ENCODE measurements at places on chromosomes 3 and 15.

DNA sequence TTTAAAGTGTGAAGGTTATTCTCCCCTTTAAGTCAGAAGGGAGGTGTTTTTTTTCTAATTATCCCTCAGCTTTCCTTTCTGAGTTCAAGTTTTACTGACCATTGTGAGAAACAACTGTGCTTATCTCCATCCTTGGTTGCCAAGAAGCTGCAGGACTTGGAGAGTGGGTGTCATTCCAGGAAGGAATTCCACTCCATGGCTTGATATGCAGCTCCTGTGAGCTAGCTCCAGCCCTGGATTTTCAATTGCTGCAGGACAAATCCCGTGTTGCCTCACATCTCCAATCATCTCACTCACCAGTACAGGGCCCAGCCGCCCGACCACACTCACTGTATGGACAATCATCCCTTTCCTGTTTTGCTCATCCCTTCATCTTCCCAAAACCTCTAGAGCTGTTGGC, 122.5 kb downstream of the IGSF11 start:
- no peak for DNase-seq

DNA sequence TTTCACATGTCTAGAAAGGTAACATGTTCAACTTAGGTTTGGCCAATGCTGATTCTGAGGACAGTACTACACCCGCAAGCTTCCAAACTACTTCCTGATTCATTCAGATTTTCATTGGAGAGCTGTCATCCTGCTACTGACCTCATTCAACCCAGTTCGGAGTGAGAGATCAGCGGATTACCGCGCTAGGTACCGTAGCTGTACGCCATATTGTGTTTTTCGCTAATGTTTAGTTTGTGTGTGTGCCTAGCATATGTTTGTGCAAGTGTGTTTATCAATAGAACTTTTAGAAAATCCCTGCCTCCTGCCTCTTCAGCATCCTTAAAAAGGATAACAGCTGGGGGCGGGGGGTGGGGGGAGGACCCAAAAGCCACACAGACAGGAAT, 1.1 kb downstream of the ZBTB20 start:
- peak; percentile 46 for DNase-seq

- DNase-seq, result no peak
These were observed 90.4 kb downstream of the MB21D2 start for GRCh38 chr3:192827208-192827607.

DNA sequence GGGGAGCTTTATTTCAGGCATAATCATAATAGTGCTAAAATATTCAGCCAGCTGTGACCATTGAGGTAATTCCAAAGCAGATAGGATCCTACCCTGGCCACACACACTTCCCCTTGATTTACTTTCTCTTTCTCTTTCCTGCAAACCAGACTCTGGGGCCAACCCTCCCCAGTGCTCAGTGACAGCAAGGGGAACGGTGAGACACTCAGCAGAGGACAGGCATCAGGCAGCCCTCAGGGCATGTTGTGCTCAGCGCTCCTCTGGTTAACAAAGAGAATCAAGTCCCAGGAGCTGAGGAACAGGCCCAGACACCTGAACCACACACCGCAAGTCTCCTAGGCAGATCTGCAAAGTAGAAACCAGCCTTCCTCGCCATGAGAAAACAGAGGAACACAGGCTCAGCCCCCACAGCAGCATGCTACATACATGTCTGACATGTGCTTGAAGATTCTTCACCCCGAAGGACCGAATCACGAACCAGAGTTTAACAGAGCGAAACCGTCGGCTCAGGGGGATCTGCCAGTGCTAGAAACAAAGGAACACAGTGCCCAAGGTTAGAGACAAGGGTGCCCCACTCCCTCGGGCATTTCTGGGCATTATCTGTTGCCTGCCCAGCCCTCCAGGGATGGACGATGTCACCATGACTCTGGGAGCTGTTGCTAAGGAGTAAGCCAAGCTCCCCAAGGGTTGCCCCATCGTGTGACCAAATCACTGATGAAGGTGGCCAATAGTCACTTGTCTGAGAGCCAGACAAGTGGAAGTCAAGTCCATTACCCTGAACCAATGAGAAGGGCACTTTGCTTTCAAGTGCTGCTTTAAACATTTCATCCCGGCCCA, 17.5 kb downstream of the HDC start:
- no peak for DNase-seq

GRCh38 chr3:188594139-188594538, 440.2 kb downstream of the LPP start:
- no peak for DNase-seq

GRCh38 chr3:101219842-101220560, 100.4 kb downstream of the IMPG2 start:
- DNase-seq, result no peak

DNA sequence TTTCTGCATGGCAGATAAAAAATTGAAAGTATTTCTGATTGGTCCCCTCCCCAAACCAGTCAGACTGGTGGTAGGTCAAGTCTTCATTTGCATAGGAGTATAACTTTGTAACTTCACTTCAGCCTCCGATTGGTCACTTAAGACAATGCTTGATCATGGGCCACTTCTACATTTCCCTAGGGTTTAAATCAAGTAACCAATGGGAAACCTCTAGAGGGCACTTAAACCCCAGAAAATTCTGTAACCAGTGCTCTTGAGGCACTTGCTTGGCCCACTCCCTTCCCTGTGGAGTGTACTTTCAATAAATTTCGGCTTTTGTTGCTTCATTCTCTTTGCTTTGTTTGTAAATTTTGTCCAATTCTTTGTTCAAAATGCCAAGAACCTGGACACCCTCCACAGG, 225.5 kb downstream of the ARPP21 start:
- DNase-seq, result no peak

GRCh38 chr3:114481113-114481512, 187.3 kb downstream of the TIGIT start:
- no peak for DNase-seq

- DNase-seq, result no peak
These were observed 45.5 kb downstream of the TMOD3 start for GRCh38 chr15:51874751-51875644.

- DNase-seq, result no peak
These were observed 194.3 kb downstream of the BCHE start for GRCh38 chr3:165642761-165643420.

GRCh38 chr3:196168808-196169391, 42.3 kb downstream of the ZDHHC19 start:
- peak; percentile 51 for DNase-seq

- DNase-seq, result no peak
These were observed 4.2 kb downstream of the MFGE8 start for GRCh38 chr15:88908697-88909621.

GRCh38 chr3:59472541-59472940, 422.7 kb upstream of the CFAP20DC start:
- DNase-seq, result no peak

DNA sequence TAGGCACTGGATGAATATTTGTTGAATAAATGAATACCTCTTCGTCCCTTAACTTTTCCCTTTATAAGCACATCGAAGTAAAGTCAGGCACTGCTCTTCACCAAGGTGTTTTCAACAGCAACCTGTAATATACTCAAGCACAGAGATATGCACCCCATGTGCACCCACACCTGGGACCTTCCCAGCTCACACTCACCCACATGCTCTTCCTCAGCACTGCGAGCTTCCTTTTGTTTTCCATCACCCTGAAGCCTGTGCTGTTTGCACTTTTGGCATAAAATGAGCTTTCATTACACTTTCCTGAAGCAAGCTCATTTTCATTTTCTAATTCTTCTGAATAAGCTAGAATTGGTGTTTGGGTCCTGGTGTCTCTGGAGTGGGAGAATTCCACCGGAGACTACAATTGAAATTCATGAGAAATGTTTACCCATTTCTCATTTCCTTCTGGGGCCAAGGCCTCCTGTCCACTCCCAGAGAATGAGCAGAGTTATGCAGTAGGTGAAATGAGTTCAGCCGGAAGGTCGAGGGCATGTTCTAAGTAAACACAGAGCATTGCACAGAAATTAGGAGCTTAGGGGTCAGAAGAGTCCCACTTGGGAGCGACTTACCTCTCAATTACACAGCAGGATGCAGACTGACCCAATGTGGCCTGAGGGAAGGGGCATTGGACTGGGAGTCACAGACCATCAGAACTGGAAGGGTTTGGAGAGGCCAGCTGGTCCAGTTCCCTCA, 15.0 kb downstream of the MASP1 start:
- no peak for DNase-seq

- no peak for DNase-seq
These were observed 3.1 kb downstream of the KAT2B start for GRCh38 chr3:20043396-20043795.

DNA sequence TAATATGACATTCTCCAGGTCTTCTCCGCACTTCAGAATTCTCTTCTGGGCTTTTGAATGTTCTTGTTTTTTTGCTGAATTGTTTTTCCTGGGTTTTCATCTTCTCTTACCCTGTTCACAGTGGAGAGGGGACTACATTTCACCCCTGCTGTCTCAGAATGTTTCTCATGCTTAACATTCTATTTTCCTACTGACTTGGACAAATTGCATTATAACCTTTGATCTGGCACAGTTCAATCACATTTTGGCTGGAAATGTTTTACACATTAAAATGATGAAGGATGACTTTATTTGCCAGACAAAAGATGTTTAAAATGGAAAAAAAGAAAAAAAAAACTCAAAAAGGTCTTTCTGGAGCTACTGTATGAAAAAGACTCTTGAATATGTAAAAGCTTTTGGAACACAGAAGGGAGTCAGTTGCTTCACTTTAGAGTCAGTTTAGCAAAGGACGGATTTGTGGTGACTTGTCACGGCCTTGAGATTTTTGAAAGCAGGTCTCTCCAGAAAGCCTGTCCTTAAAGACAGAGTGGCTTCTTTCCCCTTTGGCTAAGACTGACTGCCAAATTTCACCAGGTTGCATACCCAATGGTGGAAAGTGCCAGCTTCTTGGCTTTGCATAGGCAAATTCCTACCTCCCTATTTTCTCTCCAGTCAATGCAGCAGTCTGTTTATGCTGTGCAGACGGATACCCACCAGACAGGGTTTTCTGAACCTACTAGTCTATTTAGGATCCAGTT, 401.0 kb upstream of the TBL1XR1 start:
- no peak for DNase-seq
